NCI-H1436 (cell line): ENCODE measurements at places on chromosomes 4 and X.

DNA sequence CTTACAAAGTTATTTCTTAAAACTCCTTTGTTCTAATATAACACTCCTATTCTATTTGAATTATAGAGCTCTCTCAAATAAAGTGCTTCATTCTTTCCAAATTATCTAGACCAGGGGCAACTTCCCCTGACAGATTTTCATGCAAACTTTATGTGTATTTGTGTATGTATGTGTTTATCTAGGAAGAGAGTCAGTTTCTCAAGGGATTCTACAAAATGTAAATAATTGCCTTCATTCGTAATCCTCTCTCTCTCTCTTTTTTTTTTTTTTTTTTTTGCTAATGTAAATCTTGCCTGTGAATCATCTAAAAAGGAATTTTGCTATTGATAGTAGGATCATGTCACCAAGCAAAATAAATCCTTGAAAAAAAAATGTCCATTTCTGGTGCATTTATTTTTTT is 38.9 kb upstream of the RBPJ start:
- no peak for DNase-seq

DNA sequence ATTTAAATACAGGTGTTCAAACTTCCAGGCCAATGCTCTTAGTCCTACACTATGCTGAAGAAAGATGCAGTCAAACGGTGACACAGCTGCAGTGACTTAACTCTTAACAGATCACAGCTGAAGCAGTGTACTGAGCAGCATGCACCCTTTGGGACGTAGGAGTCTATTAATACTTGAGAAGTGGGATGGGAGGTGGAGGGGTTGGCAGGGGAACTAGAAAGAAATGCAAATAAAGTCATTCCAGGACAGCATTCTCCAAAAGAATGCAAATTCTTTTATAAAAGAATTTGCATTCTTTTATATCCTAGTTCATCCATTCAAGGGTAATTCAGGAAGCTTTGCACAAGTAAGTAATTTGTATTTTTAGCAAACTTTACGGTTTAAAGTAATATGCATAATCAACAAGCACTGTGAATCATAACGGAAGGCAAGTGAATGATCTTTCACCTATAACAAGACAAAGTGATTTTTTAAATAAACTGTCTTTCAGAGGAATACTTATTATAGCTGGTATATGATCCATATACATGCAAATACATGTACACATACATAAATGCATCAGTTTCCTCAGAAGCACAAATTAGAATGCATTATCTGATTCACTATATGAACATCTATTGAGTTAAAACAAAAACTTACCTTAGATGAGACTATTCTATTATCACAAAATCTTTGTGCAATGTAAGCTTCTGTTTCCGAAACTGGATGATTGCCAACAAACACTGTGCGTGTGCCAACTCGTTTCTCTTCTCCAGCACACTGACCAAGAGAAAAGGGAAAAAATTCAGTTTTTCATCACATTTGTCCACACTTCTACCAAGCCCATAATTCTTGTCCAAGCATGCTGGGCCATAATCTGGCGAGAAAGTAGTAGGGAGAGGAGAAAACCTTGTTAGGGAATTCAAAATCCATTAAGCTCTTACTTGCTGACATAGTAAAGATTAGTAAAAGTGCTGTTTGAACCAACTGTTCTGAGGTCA is 106.5 kb downstream of the ATP11C start:
- no peak for DNase-seq

DNA sequence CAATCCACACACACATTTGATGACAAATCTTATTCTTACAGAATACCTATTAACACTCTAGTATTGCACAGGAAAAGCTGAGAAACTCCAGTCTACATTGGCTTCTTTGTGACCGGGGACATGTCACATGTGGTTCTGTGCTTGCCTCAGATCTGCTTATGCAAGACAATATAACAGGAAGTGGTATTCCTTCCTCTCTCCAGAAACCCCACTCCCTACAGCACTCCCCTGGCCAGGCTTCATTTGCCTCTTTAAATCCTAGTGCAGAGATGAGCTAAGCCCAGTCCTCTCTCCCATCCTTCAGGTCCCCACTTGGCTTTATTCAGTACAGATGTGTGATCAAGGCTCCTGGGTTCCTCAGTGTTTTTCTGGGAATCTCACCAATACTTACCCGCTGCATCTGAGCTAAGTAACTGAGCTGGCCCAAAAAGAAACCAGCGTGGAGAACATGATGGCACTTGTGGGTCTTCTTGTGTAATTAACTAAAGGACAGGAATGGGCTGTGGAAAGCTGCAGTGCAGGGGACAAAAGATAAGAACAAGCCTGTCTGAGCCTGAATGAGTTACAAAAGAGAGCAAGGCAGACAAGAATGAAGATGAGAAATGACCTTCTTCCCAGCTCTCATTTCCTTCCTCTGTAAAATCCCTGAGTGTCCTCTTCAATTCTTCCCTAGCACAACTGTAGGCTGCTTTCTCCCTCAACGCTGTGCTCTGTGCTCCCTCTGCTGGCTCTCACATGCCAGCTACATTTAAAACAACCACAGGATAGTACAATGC is 105.6 kb downstream of the HNRNPD start:
- peak; percentile 65 for DNase-seq

DNA sequence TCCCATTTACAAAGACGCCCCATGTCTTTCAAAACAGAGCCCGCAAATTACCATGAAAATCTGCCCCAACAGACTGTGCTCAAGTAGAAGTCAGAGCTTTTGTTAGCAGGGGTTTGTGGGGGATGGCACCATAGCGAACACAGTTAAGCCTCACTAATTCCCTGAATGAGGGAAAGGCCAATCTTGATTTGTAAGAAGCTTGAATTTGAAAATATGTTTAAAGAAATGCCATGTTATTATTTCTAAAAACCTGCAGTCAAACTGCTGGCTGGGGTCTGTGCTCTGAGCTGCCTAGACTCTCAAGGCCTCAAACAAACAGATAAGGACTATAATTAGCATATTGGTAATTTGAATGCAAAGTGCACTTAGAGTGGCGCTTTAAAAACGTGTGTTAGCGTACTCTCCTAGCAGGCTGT is 9.4 kb upstream of the PAK3 start:
- peak; percentile 65 for DNase-seq

DNA sequence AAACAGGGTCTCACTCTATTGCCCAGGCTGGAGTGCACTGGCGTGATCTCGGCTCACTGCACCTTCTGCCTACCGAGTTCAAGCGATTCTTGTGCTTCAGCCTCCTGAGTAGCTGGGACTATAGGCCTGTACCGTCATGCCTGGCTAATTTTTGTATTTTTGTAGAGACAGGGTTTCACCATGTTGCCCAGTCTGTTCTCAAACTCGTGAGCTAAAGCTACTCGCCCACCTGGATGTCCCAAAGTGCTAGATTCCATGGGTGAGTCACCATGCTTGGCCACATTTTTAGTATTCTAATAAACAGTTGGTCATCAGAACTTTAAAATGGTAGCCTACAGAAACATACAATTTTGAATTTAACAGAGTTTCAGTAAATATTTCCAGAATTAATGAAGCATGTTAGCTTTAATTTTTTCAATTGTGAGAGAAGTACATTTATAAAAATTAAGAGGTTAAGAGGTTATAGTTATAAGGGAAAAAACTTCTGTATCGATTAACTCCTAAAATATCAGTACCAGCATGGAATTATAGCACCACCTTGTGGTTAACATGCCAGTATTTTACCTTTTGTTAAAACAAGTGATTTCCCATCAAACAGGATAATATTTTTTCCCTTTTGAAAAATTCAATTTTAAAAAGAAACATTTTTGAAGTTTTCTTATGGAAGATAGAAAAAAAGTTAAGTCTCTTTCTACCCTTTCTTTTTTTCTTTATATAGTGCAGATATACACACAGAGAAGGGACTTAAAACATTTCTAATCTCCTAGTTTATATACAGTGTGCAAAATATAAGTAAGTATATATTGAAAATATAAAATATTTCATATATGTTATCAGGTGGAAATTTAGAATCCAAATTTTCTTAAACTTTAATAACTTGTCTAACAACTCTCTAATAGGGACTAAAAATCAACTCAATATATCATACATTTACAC is 35.4 kb downstream of the CEP44 start:
- DNase-seq = peak; percentile 15

DNA sequence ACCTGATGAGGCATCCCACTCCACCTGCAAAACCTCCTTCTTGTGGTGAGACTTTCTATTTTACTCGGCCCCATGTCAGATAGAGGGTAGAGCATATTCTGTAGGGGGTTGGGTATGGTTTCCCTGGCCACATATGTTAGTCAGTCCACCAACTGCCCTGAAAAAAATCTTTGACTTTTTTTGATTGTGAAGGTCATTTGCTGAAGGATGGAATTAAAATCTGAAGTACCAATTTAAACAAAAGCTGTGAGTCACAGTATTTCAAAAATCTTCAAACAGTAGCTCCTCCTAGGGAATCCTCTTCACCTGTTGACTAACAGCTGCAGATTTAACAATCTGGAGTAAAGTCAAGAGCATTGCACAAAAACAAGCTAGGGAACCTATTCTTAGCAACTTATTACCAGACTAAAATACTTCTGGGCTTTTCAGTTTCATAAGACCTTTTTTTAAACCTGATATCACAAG is 8.0 kb upstream of the CCDC110 start:
- DNase-seq = no peak

GRCh38 chr4:112938461-112939058 is 110.9 kb upstream of the ANK2 start:
- peak; percentile 29 for DNase-seq

DNA sequence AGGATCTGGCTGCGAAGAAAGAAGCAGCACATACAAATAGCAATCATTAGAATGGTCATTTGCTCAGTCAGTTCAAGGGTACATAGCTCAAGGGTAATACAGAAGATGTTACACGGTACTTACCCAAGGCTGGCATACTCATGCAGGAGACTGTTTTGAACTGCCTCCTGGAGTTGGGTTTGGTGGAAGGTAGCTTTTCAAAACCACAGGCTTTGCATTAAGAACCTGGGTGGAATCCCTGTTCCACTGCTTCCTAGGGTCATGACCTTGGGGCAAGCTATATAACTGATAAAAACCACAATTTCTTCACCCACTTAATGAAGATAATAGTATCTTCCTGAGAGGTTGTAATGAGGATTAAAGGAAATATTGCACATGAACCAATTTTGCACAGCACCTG is 36.5 kb downstream of the TBC1D9 start:
- DNase-seq = no peak

GRCh38 chr4:45944000-45944399 is 179.9 kb downstream of the GABRG1 start:
- DNase-seq = no peak
